Stimulated activated CD4-positive, alpha-beta T cell treated with anti-CD3 and anti-CD28 coated beads, TNF-alpha, amount 100 ng/mL, for 24 hours (primary cell): ENCODE measurements at places on chromosomes 4 and X.

DNA sequence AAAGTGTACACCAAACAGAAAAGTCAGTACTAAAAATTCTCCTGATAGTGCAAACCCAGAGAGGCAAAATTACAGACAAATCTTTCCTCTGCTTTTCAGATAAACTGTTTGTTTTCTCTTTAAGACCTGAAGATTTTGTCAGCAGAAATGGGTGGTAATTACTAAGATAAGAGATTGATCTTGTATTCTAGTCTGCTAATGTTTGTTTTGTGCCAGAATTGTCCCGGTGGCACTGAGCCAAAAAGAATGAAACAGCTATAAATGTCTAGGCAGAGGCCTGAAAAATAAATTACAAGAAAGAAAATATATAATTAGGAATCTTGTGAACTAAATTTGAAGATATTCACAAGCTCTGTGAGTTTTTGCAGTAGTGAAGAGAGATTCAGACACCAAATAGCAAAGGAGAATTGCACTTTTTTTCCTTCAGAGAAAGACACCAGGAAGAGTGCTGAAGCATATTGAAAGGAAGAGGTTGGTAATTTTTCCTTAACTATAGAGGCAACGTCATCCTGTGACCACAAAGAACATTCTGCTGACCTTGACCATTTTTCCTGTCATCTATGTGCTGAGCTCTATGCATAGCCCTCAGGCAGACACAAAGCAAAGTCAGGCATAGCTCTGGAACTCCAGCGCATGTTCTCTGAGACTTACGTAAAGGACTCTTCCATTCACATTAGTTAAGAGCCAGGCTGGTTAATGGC is 314.5 kb upstream of the RASGEF1B start:
- DNase-seq, result no peak

DNA sequence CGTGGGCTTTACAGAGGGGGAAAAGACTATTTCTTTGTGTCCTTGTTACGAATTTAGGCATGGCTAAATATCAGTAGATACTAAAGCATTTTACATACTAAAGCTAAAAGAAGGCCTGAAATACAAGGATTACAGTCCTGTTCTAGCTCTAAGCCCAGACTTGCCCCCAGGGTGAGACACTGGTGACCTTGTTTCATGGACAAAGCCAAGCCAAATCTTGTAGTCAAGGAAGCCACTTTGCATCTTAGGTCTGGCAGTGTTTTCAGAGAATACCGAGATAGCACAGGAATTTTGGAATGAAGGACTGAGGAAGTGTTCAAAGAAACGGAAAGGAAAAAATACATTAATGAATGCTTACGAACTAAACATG is 733 bp upstream of the G3BP2 start:
- no peak for DNase-seq

DNA sequence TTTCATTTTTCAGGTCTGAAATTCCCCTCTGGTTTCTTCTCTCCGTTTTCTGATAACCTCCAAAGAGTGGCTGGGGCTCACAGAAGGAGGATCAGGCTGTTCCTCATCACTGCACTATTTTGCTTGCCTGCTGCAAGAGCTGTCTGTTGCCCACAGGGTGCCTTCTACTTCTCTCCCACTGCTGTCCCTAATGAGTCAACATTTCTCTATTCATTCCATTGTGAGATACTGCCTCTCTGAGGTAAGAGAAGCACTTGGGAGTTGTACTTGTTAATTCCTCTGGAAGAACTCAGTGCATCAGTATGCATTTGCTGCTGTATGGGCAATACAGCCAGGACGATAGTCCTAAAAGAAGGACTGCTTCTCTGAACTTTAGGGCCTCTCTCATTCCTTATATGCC is 34.8 kb downstream of the CT47B1 start:
- DNase-seq, result no peak

DNA sequence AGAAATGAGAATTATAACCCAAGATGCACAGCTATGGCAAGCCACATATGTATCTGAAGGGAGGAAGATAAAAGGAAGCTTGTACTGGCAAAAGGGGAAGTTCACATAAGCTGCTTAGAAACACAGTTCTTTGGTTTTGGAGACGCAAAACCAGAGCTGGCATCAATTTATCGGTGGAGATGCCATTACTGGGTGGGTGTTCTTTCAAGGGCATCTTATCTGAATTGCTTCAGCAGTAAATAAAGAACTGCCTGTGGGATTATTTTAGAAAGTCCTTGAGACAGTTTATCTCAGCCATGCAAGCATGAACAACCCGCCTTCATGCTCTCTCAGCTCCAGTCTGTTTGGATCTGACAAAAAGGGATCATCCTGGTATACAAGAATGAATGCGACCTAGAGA is 60.8 kb downstream of the DDX60 start:
- no peak for DNase-seq

DNA sequence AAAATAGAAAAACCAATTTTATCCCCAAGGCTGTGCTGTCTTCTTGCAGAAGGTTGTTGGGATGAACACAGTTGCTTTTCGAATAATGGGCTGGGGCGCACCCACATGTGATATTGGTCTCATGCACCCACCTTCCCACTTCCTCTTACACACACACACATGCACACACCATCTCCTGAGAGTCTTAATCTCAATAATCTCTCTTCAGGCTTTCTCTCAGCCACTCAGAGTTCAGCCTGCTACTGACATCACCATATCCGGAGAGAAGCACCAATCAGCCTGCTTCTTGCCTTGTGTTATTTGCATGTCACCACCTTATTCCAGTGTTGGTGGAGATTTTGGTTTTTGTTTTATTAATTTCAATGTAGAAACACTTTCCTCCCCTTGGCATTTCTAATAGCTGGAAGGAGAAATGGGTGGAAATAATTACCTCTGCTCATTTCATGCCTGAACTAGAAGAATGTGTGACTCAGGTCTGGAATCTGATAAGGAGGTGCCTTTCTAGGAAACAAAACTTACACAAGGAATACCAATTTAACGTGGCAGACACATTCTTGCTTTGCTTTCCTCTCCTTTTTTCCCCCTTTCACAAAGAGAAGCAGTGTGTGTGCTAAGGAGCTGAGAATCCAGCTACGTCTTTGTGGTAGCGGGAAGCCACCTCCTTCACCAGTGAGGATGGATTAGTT is 400.2 kb downstream of the MID1IP1 start:
- DNase-seq, result no peak

DNA sequence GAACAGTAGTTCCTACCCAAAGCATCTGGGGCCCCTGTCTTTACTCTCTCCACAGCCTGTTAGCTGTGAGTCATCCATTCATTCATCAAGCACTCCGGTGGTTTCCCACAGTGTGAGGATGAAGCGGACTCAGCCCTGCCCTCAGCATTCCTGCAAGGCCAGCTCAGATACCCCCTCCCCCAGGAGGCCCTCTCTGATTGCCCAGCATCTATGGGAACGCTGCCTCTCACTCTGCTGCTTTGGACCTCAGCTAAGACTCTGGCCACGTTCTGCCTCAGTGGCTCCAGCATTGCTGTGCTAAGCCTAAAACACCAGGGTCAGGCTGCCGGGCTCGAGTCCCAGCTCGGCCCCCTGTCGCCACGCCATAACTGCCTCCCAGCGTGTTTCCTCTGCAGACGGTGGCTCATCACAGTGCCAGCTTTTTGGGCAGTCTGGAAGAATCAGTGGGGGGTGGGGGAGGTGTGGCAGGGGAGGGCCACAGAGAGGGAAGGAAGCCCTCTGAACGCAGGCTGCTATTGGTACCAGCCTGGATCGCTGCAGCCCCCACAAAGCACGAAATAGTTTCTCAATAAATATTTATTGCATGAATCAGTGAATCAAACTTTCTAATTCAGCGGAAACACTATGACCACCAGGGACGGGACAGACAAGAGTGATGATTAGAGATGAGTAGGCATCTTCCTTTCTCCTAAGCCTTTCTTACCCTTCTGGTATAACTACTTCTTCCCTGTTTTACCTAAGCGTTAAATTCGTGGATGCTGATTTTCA is 74.4 kb downstream of the SORCS2 start:
- DNase-seq, result no peak
